ENCODE measurements at places on chromosomes 11 and 22.

DNA sequence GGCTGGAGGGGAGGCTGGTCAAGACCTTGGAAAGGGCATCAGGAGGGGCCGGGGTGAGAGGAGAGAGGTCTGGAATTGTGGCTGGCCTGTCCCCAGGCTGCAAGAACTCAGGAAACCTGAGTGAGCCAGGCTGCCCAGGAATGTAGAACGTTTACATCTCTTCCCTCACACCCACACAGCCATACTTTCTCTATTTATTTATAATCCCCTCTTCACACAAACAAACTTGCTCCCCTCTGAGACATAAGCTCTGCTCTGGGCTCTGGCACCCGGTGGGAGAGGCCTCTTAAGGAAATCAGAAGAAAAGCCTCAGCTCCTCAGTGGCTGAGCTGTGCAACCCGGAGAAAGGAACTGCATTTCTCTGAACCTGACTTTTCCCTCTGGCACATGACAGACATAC, 5.5 kb downstream of the CHRDL2 start:
- DNase-seq = peak; percentile 54

DNA sequence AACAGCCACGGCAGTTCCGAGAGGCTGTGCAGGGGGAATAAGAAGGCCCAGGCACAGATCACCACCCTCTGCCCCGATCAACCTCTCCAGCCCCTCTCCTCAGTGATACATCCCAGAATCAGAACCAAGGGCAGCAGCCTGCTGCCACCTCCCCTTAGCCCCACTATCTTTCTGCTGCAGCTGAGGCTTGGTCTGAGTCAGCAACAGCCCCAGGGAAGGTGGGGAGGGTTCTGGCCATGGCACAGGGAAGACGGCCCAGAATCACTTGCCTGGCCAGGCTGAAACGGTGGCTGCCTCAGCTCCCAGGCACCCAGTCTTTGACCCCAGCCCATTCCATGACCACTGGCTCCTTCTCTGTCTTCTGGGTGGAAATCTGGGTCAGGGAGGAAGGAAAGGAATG, 2.3 kb downstream of the CHID1 start:
- no peak for DNase-seq

DNA sequence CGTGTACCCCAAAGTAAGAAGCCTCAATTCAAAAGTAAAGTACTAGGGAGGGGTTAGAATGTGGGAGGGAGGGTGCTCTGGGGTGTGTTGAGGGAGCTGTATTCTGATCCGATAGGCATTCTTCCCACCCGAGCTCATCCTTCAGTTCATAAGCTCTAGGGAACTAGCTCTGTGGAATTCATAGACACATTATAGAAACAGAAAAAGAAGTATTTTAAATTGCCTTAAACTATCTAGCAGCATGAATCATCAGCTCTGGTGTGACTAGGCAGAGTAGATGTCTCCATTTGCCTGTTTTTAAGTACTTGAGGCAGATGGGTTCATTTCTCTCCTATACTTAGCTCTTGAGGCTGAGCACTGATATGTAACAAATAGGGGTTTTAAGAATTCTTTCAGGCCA, 7.3 kb upstream of the SGSM3 start:
- DNase-seq = peak; percentile 44

DNA sequence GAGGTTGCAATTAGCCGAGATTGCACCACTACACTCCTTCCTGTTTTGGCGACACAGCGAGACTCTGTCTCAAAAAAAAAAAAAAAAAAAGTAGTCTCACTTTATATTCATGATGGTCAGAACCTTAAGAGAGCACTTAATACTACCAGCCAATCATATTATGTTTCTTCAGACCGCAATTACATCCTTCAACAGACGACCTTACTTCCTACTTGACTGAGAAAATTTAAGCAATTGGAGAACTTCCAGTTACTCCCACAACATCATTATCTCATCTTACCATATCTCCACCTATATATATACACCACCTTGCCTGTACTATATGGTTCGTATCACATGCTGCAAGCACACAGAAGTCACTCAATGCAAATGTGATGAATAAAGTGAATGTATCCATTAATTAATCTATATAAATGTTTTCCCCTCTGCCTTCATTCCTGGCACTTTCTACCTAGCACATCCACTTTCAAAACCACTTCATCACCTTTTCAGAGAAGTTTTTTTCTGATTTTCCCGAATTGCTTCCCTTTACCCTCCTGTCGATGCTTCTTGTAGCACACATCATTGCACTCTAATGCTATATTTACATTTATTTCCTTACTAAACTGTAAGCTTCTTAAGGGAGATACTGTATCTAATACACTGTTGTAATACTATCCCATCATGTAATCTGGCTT, 13.8 kb downstream of the ATP5MG start:
- no peak for DNase-seq

DNA sequence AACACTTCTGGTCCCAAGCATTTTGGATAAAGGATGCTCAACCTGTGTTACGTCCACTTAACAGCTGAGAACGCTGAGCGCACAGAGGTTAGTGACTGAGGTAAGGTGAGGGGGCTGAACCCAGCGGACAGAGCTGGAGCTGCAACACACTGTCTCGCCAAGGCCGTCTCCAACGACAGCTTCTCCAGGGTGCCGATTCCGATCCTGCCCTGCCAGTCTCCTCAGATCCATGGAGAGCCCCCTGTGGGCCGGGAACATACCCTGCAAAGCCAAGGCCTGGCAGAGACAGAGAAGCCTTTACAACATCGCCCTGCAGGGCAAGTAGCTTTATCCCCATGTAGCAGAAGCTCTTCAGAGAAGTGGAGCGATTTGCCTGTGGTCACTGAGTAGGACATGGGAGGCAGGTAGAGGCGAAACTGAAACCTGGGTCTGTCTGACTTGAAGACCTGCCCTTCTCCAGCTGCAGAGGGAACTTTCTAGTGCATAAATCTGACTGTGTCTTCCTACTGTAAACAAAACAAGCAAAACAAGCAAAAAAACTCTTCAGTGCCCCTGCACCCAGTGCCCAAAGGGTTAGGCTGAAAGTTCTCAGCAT, 72.8 kb downstream of the SCUBE1 start:
- no peak for DNase-seq

DNA sequence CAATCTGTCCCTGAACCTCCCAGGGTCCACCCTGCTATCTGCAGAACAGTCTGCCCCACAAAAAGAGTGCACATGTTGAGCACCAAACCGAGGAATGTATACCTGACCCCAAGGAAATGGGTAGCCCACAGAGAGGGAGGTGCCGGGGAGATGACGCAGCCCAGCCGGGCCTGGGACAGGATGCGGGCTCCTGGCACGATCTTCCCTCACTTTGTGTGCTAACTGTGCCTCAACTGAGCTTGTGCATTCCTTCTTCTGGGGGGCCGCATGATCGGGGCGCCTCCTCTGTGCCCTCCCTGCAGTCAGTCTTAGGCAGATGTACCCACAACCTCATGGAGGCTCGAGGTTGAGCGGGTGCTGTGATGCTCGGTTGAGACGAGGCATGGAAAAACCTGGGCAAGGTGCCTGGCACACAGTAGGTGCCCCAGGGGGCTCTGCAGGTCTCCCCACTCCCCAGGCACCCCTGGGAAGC, 2.4 kb downstream of the GAS2L1 start:
- peak; percentile 44 for DNase-seq

DNA sequence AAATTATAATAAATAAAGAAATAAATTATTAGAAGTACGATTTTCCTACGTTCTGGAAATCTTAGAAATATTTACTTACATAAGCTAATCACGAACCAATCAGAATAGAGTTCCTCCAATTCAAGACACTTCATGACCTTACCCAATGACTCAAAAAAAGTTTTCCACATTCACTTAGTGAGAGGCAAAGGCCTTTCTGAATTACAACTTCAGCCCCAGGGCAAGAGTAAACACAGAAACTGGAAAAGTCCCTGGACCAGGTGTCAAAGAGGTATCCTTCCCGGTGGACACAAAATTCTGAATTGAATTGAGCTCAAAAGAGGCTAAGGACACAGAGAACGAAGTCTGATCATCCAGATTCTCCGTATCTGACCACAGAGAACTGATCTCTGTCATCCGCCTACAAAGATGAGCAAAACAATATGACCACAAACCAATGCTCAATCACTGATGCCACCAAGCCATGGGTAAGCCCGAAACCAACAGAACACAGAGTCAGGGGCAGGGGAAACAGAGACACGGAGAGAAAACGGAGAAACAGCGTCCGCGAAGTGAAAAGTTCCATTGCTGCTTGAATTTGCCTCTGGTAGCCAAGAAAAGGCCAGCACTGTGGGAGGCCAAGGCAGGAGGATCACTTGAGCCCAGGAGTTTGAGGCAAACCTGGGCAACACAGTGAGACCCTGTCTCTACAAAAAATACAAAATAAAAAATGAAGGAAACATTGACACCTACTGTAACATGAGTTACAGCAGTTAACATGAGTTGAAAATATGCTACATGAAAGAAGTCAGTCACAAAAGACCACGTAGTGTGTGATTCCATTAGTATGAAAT, 6.8 kb downstream of the BID start:
- DNase-seq = no peak

- DNase-seq = peak; percentile 8
These were observed 2.8 kb downstream of the PRG3 start for GRCh38 chr11:57378186-57378585.

GRCh38 chr11:74647404-74647803, 55.0 kb downstream of the POLD3 start:
- DNase-seq = no peak

DNA sequence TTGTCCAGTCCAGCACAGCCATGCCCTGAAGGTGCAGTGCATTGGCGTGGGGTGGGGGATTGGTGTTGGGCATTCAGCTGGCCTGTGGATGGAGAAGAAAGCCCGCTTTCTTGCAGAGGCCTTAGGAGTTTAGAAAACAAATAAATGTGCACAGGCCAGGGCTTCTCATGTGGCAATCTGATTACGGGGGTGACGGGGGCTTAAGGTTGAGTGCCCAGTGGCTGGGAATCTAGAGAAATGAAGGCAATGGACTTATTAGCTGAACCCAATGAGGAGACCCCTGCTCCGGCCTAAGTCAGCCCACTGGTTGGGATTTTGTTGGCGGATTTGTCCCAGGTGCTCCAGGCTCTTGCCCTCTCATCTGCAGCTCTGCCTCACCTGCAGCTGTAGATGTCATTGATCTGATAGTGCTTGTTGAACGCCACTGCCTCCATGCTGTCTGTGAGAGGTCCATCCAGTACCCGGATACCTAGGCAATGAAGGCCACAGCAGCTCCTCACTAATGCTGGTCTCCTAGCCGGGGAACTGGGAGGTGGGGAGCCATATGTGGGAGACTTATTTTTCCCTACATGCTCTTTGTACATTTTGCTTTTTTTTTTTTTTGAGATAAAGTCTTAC, 6.2 kb downstream of the PCSK7 start:
- DNase-seq = no peak

DNA sequence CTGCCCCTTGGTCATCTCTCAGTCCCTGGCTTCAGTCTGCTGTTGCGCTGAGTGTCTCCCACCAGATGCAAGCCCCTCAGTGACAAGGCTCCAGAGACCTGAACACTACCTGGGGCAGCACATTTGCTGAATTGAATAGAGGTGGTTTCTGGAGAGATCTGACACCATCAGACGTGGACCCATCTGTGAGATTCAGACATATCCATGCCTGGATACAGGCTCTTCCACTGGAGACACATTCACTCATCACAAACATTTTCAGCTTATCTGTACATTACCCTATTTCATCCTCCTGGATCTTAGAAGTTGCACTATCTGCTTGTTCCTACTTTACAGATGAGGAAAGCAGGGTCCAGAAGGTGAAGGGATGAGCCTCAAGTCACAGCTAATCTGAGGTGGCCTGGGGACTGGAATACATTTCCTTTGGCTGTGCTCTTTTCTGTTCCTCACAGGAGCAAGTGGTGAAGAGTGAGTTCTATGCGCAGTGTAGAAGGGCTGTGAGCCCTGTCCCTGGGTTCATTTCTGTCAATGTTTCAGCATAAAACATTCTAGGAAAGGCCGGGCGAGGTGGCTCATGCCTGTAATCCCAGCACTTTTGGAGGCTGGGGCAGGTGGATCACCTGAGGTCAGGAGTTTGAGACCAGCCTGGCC, 19.0 kb downstream of the ATG16L2 start:
- DNase-seq = no peak

- DNase-seq = peak; percentile 40
These were observed 88.8 kb upstream of the BARX2 start for GRCh38 chr11:129286813-129287212.

DNA sequence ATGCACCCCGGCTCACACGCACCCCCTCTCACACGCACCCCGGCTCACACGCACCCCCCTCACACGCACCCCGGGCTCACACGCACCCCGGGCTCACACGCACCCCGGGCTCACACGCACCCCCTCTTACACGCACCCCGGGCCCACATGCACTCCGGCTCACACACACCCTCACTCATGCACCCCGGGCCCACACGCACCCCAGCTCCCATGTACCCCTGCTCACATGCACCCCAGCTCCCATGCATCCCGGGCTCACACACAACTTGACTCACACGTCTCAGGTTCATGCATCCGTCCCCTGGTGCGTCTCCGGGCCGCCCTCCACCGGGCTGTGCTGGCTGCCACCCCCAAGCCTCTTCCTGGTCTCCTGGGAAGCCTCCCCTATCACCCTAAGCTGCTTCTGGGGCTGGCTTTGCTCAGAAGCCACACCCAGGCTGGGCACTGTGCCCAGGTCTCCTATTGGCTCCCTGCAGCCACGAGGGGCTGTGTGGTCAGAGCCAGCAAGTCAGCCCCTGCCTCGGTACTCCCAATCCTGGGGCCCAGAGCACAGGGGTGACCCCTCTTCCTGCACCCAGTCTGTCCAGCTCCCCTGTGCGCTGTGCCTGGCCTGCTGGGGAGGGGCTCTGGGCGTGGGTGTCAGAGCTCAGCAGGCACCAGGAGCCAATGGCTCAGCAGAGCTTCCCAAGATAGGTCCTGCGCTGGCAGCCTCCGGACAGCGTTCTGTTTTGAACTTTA, 16.9 kb downstream of the TSPAN4 start:
- DNase-seq = peak; percentile 98

GRCh38 chr11:37916331-37916730, 1318.3 kb upstream of the RAG2 start:
- DNase-seq = no peak

DNA sequence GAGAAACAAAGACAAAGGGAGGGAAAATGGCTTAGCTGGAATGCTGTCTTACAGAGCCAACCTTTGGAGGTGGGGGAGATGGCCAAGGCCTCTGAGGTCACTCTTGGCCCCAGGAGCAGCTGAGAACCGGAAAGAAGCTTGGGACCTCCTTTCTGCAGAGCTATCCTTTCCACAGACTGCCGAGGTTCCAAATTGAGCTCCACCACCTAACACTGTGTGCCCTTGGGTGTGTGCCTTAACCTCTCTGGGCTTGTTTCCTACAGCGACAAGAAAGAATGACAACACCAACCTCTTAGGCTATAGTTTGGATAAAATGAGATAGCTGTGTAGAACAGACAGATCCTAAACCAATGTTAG, 23.2 kb downstream of the RTN4RL2 start:
- DNase-seq = no peak

DNA sequence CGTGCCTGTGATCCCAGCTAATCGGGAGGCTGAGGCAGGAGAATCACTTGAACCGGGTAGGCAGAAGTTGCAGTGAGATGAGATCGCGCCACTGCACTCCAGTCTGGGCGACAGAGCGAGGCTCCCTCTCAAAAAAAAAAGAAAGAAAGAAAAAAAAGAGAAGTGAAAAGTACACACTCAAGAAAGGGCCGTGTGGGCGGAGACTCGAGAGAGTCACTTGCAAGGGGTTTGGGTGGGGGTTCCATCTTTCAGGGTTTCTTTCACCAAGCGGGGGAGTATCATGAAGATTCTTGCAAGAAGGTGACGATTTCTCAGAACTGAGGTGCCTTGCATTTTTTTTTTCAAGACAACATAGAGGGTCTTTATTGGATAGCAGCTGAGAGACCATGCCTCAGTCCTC, 4.0 kb upstream of the IFITM5 start:
- no peak for DNase-seq
